ENCODE measurements at places on chromosomes 2 and 18.

DNA sequence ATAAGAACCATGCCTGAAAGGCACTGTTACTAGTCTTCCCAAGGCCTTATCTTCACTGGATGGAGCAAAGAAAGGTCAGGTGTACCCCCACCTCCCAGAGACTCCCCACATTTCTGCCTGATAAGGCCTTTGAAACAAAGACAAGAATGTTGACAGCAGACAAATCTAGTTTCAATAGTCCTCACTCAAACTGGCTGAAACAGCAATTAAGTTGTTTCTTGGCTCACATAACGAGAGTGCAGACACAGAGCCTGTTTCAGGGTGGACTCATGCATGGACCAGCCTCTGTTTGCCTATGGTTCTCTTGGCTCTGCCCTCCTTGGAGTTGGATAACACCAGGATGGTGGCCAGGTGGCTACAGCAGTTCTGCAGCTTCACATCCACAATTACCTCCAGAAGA is 7.5 kb upstream of the CFAP221 start:
- DNase-seq = no peak

DNA sequence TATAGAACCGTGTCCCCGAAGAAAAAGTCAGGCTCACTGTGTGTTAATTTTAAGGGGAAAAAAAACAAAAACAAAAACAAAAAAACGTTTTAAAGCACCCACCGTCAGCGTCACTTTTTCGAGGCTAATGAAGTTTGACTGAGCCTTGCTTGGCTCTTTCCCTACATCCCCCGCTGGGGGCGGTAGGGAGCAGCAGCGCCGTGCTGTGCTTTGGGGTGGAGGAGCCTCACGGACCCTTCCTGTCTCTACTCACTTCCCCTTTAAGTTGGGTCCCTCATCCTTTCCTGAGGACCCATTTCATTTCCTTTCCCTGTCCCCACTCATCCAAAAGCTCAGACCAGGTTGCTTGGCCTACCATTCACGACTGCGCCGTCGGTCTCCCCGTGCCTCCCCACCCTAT is 82.8 kb upstream of the RPL31 start:
- DNase-seq = peak; percentile 20

DNA sequence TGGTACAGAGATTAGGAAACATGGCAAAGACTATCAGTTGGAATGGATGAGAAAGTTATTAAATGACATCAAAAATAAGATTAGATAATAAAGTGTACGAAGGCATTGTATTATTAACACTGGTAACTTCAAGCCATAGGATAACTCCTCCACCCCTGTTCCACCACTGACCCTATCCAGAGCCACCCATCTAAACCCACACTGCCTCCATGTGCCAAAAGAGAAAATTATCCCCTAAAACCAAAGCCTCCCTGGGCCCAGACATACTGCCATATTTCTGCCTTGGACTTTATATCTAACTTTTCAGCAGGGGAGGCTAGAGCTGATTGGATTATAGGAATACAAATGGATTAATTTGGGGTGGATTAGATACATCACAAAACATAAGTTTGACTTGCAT is 443.7 kb downstream of the BCL11A start:
- DNase-seq = no peak

DNA sequence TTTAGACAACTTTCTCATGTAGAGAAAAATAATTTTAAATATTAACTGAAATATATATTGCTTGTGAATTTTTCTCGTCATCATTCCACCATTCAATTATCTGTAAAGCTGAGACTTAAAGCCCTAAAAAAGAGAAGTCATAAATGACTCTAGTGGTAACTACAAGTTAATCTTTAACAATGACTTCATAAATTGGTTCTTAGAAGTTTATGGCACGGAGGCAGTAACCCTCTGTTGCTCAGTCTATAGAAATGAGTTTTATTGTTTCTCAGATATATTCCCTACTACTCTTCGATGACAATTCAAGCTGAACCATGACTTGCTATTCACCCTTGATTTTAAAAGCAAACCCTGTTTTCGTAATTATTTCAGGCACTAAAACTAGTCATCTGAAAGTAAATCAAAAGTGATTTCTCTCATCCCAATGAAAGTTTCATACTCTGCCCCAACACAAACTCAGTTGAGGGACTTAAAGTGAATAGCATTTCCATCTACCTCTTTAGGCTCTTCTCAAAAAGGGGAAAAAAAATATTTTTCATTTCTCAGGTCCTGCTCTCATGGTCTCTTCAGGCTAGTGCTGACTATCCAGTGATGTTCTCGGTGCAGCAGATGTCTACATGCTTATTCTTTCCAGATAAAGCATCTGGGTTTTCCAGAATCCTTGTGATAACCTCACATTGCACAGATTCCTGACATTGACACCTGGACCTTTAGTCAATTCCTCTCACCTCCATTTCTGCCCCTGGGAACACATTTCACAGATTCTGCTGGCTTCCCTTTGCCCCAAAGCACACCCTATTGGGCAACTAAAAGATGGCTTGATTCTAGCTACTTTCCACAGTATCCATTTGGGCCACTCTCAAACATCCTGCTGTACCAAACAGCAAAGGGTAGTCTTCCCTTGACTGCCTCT is 207.8 kb upstream of the LRATD1 start:
- DNase-seq = no peak

- DNase-seq = no peak
These were observed 173.8 kb downstream of the GFPT1 start for GRCh38 chr2:69213201-69213600.

DNA sequence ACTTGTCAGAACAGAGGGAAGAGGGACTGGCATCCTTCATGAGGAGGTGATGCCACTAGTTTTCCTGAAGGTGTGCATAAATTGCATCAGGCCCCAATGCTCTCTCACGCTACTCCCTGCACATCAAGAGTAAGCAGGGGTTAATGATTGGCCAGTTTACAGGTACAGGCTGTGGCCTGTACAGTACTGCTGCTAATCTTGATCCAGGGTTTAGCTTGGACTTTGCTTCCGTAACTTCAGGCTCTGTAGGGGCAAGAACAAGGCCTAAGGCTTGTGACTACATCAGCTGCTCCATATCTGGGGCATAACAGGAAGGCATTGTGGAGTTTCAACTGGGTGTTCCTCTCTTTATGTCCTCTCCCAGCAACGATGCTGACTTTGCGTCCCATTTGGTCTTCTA is 96.8 kb upstream of the FZD7 start:
- no peak for DNase-seq

DNA sequence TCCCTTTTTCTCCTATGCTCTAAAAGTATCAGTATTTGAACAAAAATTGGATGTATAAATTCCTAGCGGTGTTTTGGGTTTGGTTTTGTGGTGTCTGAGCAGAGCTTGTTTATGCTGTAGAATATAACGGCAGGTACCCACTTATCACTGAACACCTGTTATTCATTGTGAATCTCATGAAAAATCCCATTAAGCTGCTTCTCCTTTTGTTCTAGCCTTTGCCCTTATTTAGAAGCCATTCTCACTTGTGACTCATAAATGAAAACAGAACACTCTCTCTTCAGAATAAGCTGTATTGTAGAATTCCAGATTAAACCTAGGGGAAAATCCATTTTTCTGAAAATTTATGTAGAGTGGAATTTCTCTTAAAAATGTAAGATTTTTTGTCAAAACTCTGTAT is 104.0 kb downstream of the PRPF40A start:
- no peak for DNase-seq

- DNase-seq = no peak
These were observed 679 bp upstream of the WDR75 start for GRCh38 chr2:189440644-189440946.

DNA sequence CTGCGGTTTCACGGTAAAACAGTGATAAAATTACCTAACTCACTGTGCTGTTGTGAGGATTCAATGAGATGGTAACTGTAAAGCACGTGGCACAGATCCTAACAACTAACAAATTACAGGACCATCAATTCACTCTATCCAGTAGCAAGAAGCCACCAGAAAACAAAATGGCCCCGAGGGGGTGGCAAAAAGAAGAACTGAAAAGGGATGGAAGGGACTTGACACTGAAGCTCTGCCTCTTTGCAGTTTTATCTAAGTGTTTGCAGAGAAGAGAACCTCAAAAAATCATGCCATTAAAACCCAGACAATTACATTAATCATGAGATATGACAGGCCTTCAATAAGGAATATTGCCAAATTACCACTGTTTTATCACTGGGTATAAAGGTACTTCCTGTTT is 46.7 kb downstream of the IRS1 start:
- no peak for DNase-seq

GRCh38 chr2:3756306-3756705 is 52.9 kb downstream of the DCDC2C start:
- no peak for DNase-seq

DNA sequence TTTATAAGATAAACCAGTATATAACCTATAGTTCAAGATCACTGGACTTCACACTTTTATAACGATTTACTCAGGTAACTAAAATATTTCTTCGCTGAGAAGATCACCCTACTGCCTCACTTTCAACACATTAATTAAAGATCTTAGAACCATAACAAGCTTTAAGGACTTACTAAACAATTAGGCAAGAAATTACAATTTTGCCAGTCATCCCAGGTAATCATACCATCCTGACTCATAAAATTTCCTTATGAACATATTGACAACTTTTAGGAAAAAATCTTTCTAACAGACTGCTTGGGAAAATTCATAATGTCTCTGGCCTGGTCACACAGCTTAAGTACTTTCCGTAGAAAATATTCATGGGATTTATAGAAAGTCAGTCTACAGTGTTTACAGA is 223.2 kb downstream of the NRXN1 start:
- no peak for DNase-seq

DNA sequence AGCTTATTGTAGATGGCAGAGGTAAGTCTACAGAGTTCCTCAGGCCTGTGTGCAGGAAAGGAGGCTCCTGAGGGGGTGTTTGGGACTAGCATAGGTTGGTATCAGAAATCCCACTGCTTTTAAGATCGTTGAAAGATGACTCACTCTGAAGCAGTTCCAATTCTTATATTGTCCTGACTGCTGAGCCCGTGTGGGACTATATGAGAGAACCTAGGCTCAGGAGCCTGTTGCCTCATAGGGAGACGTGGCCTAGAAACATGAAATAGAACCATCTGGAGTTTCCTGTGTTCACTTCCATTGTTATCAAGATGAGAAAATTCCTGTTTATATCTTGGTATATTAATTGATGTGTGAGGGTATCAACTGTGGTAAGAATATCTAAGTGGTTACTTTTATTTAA is 5.7 kb downstream of the CCT7 start:
- no peak for DNase-seq

- DNase-seq = no peak
These were observed 19.8 kb downstream of the ORC2 start for GRCh38 chr2:200943527-200944105.

DNA sequence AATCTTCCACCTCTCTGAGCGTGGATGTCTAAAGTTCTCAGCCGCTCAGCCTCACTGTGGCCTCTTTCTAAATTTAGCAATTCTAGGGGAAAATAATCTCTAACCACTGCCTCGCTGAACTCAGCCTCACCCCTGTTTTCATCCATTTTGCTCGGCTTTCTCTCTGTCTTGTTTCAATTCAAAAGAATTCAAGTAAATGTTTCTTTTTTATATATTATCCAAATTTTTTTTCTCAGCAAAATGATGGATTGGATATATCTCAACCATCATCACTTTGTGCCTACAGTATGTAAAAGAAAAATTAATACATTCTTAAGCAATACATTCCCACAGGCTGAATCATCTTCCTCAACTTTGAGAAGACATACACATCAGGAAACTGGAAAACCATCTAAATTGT is 24.0 kb upstream of the GALNT5 start:
- DNase-seq = no peak

- no peak for DNase-seq
These were observed 283.2 kb upstream of the MEX3C start for GRCh38 chr18:51480407-51481261.

GRCh38 chr2:47297767-47298425 is 105.1 kb upstream of the MSH2 start:
- DNase-seq = no peak

DNA sequence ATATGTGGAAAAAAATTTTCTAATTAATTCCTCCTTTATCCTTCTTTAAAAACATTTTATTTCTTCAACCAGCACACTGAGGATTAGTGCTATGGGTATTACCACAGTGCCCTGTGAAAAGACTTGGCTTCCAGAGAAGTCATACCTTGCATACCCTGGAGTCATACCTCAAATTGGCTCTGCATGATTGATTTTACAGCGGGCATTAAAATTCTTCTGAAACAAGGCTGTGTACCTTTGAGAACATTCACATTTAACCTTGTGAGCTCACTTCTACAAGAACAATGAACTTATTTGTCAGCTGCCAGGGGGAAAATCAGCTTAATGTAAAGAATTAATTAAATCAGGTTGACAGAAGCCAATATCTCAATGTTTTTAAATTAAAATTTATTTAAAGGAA is 44.6 kb downstream of the SLC35F5 start:
- no peak for DNase-seq

GRCh38 chr2:112121682-112122254 is 16.4 kb upstream of the FBLN7 start:
- peak; percentile 57 for DNase-seq

DNA sequence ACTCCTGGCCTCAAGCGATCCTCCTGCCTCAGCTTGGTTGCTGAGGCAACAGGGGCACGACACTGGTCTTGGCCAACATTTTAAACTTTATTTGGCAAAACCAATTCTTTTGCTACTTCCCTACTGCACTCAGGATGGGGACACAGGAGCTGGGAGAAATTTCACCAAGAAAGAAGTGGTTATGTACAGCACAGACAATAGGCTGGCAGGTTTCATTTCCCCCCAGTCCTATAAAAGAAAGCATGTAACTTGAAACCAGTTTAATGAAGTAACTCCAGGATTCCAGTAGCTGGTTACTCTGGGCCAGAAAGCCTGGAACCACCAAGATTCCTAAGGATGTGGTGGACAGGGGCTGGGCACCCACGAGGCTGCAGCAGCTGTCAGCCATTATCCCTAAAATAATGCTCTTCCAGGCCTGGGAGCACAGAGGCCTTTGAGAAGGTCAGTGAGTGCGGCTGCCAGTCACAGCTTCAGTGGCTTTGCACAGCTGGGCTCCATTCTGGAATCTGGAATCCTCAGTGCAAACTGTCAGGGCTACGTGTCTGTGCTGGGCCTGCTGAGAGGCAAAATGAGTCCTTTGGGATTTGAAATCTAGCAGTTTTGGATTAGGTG is 142.3 kb upstream of the ITGA6 start:
- DNase-seq = no peak

DNA sequence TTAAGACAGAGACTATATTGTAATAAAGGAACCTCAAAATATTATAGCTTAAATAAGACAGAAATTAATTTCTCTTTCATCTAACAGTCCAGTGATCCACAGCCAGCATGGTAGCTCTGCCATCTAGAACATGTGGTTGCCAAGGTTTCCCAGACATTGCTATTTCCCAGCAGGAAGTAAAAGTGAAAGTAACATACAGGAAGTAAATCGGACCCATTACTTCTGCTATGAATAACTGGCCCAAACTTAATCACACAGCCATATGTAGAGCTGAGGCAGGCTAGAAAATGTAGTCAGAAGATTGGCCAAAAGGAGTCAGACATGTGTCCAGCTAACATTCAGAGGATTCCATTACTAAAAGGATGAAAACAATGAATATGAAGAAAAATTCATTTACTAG is 71.0 kb downstream of the NOL4 start:
- DNase-seq = no peak

Measured in stimulated activated CD4-positive, alpha-beta T cell treated with anti-CD3 and anti-CD28 coated beads, Interleukin-2, amount 100 ng/mL, for 24 hours (primary cell).